ENCODE measurements at places on chromosomes 6 and 20.

GRCh38 chr20:60565083-60565482 lies 606.9 kb downstream of the CDH26 start:
- no peak for DNase-seq

GRCh38 chr6:165820407-165820806 lies 157.4 kb upstream of the PDE10A start:
- DNase-seq = no peak

DNA sequence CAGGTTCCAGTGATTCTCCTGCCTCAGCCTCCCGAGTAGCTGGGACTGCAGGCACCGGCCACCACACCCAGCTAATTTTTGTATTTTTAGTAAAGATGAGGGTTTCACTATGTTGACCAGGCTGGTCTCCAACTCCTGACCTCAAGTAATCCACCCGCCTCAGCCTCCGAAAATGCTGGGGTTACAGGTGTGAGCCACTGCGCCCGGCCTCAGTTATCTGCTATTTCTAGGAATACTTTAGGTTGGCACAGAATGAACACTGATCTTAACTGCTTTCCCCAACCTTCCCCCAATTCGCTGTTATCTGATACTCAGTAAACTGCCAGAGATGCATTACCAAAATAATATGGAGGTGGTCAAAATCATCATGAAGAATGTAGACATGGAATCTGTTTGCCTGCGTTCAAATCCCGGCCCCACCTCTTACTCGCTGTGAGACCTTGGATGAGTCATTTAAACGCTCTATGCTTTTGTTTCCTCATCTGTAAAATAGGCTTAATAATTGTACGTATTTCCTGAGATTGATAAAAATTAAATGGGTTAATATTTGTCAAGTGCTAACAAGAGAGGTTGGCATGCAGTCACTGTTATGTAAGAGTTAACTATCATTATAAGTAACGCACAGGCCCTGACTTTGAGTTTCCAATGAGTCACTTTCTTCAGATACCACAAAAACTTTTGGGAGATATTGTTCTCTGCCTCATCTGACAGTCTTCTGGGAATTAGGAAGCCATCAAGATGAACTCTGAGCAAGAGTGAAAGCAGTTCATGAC lies 44.5 kb upstream of the NCOA3 start:
- no peak for DNase-seq

- no peak for DNase-seq
Observed at GRCh38 chr20:63895952-63896263, 982 bp downstream of the DNAJC5 start.

DNA sequence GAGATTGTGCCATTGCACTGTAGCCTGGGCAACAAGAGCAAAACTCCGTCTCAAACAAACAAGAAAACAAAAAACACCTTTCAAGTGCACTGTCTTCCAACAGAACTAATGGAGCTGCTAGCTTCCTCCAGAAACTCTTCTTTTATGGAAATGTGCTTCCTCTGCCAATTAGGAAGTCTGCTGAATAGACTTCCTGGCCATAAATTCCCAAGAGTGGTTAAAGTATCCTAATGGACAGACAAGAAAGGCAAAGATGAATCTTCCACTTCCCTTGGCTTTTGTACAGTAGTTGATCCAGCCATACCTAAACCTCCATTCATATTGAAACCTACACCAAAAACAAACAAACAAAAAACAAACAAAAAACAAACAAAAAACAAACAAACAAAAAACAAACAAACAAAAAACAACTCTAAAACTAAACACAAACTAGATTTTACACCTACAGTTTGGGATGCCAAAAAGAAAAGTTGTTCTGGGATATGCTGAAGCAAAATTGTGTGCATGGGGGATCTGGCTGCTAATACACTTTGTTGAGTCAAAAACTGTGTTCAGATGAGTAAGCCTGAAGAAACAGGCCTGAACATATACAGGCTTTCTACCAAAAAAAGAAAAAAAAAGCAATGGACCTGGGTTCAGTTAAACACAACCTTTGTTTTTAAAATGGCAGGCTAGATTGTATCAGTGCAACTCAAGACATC lies 59.8 kb upstream of the CARMIL1 start:
- DNase-seq = no peak

DNA sequence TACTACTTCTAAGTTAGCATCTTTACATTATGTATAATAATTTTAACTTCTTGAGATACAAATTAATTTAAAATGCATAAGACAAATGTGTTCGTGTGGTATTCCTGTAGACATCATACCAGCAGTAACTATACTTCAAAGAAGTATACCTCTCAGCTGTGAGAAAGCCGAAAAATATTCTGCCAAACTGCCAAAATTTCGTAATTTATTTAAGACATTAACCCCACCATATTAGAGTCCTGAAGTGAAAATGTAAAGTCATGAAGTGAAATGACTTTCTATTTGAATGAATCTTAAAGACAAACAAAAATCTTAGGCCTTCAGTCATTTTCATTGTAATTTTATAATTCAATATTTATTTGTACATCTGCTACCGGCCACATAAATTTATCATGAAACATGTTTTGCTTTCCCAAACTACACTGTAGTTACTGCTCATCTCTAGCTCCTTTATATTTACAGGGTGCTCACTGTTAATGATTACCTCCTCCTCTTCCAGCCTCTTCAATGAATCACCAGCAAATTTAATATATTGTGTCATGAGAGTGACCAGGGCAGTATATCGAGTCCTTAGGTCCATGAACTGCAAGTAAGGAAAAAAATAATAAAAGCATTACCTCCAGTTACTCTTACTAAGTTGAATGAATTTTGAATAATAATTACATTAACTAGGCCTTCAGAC lies 18.5 kb downstream of the DST start:
- no peak for DNase-seq

- no peak for DNase-seq
Observed at GRCh38 chr20:1686151-1686748, 28.7 kb upstream of the SIRPG start.

DNA sequence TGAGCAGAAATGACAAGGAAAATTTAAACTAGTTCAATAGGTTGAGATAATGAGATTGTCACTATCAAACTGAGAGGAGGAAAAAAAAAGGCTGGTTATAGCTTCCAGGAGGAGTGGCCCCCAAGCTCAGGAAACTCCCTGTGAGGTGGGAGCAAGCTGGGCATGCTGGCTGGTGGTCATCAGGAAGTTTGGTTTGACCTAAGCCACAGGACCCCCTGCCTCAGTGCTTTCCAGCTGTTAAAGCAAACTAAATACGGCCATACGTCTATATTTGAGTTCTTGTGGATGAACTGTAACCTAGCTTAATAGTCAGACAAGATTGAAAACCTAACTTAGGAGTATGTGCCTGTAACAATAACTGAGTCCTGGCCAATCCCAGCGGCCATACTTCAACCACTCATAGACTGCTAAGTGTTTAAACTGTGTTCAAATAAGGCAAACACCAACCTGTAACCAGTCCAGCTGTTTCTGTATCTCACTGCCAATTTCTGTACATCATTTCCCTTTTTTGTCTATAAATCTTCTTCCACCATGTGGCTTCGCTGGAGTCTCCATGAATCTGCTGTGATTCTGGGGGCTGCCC lies 24.6 kb upstream of the ZBTB24 start:
- DNase-seq = no peak

DNA sequence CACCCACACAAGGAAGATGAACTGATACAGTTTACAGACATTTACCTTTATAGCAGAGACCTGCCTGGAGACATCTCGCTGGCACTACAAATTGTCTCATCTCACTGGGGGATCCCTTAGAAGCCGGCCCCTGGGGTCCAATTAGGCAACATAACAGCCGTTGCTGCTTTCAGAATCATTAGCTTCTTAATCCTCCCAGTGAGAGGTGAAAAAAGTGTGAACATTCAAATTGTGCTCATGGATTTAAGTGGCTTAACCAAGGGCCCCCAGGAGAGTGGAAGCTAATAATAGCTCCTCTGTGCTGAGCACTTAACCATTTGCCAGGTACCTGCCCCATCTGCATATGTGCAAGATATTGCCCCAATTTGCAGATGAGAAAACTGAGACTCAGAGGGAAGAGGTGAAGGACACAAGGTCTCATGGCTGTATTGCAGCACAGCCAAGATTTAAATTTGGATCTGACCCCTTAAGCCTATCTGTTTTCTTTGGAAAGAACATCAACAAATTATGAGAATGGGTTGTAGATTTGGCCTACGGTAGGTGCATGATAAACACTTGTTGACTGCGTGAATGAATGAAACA lies 101.0 kb downstream of the EYA2 start:
- DNase-seq = no peak

- no peak for DNase-seq
Observed at GRCh38 chr6:144352331-144352730, 67.2 kb downstream of the UTRN start.

DNA sequence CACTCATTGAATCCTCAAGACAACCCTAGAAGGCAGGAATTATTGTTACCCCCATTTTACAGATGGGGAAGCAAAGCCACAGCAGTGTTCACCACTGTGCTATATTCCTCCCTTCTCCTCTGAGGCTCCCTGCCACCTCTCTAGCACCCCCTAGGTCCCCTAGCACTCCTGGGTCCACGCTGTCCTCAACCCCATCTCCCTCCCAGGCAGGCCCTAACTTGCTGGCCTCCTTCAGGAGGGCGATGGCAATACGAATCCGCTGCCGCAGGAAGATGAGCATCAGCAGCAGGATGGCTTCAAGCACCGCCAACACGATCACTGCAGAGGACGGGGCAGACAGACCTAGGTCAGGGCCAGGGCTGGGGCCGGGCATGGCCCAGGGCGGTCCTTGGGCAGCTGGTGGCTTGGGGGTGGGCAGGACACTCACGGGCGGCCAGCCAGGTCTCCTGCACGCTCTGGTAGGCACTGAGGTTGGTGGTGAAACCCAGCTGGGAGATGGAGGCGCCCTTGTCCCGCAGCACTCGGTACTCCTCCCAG lies 7.8 kb upstream of the NEU1 start:
- no peak for DNase-seq
